ENCODE measurements at places on chromosomes 2 and 18. TPM values are rescaled to one million over a fixed set of nuclear protein-coding genes. Genes with fewer than 3 reads are reported as not detected.

DNA sequence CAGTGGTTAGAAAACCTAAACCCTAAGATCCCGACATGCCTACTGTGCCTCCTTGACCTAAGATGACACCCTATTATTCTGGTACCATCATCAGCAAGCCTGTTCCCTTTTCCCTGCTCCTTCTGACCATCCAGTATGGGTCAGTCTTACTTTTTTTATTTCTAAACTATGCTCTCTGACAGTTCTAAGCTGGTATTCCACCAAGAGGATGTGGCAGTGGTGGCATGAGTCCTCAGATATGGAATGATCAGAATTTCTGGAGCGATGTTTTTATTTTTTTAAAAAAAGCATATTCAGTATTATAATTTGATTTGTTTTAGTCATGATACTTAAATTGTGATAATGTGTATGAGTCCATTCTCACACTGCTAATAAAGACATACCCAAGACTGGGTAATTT, 145.9 kb upstream of the LHCGR start:
- DNase-seq = no peak

- no peak for DNase-seq
Observed at GRCh38 chr2:143345887-143346787, 216.9 kb downstream of the ARHGAP15 start.

DNA sequence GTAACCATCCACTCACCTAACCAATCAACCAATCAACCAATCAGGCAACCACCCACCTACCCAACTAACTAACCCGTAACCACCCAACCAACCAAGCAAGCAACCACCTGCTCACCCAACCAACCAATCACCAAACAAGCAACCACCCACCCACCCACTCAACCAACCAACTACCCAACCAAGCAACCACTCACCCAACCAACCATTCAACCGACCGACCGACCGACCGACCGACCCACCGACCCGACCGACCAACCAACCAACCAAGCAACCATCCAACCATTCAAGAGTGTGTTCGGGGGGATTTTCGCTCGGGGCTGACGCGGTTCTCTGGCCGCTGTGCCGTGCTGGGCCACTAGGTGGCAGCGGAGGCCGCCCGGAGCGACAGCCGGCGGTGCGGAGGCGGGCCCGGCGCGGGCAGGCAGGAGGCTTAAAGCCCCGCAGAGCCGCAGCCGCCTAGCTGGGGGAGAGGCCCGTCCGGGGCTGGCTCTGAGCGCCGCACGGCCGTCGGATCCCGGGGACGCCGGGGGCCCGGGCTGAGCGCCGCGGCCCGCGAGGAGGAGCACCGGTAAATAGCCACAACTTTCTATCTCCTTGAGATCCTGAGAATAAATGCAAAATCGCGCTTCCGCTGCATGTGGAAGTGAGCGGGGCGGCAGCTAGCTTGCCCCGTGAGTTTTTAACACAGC, at the start of gene MC5R:
Gene MC5R, plus strand, starts transcription at position 443 of the 689 bp plus-strand sequence. CDS start 1,617 bp downstream, outside the sequence.
- DNase-seq = peak; percentile 61

- DNase-seq = no peak
Observed at GRCh38 chr18:45619826-45620201, 4.5 kb downstream of the SLC14A2 start.

- no peak for DNase-seq
Observed at GRCh38 chr18:5571666-5572065, 27.9 kb upstream of the EPB41L3 start.

DNA sequence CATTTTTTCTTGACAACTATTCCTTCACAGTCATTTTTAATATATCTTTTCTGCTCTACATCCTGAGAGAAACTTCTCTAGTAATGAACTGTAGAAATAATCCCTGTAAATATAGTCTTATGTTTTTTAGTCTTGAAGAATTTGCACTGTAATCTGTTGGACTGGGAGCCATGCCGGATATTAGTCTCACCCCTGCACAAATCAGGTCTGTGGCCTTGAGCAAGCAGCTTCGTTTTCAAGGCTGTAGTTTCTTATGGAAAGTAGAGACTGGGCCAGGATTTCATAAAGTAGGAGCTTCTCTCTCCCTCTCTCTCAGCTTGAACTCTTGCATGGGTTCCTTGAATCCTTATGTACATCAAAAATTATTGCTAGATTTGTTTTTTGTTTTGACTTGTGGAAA, 8.7 kb downstream of the FARP2 start:
- no peak for DNase-seq

DNA sequence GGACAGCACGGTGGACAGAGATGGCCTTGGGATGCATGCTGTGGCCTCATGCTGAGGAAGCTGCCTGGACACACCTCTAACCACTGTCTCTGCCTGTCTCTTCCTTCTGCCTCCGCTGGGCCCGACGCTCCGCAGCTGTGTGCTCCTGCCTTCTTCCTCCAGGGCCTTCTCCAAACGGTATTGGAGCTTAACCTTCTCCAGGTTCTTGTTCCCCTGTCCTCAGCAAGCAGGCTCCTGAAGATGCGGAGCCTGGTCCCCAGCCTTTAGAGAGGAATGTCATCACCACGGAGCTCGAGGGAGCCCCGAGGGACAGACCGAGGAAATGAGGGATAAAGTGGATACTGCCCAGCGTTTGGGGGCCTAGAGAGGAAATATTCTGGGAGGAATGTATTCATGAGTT, 155.1 kb downstream of the DYSF start:
- no peak for DNase-seq

DNA sequence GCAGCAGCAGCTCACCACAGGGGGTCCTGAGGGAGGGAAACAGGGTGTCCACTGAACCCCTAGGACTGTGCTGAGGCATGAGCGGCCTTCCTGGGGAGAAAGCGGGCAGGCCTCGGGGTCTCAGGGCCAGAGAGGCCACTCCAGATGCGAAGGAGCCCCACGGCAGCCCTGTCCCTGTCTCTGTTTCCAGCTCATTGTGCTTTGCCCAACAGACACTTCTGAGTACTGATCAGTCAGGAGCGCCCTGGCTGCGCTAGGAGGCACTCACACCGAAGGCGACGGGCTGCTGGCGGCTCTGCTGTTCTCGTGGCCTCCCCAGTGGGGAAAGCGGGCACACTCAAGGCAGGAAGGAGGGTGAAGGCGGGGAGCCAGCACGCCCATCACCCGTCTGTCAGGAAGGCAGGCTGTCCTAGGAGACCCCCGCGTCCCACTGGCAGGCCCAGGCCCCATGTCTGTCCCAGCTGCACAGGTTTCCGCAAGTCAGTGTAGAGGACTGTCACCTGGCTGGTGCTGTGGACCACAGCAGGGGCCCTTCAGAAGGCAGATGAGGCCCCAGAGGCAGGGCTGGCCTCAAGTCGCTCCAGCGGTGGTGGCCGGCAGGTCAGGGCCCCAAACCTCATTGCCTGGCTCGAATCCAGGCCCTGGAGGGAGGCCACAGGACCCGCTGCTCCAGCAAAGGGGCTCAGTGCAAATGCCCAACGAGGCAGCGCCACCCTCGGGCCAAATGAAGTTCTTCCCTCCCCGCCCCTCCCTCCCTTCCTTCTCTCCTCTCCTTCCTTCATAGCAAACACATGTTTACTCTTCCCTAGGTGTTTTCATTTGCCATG, 6.8 kb downstream of the ESPNL start:
- no peak for DNase-seq

DNA sequence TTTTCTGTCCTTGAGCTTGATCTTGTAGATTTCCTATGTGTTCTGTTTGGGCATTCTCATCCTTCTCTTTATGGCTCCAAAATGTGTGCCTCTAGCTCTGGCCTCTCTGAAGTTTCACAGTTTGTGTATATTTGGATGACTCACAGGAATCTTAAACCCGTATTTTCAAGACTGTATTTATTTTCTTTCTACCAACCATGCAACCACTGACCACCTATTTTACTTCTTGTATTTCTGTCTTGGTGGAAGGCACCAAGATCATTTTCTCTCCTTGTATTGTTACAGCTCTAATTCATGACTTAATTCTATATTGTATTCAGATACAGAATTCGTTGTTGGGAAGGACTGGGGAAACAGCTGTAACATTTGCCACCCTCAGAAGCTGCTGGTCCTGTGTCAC, 39.5 kb downstream of the ACSL3 start:
- no peak for DNase-seq

GRCh38 chr2:9114458-9114857, 92.2 kb upstream of the ASAP2 start:
- DNase-seq = no peak

DNA sequence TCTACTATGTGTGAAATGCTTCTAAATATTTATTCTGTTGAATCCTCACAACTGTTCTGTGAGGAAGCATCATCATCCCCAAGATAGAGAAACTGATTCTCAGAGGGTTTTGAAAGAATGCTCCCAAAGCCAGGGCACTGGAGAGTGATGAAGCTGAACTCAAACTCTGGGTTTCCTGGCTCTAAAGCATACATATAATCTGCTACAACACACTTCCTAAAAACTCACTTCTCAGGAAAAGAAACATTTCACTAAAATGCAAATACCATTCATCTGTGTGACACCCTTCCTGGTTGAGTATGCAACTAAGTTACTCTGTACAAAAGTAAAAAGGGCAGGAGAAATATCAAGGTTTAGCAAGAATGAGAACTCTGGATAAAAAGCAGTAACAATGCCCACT, 58.6 kb downstream of the GRB14 start:
- DNase-seq = no peak

GRCh38 chr2:152200101-152200500, 24.5 kb upstream of the STAM2 start:
- DNase-seq = no peak

DNA sequence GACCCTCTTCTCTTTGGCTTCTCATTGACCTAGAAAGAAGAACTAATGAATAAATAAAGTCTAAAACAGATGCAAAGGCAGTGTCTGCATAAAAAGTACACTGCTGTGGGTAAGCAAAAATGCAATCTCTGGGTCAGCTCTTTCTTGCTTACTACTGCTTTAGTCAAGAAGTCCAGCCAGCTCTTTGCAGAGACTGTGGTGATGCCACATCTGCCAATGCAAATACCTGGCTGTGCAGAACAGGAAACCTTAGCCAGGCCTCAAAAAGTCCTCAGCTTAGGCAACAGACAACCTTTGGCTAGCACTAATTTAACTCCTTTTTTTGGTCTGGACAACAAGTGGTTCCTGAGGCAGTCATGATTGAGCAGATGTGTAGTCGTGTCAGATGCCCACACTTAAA, 73.6 kb upstream of the RND3 start:
- DNase-seq = no peak

- DNase-seq = no peak
Observed at GRCh38 chr2:10732924-10733565, 11.6 kb downstream of the ATP6V1C2 start.

DNA sequence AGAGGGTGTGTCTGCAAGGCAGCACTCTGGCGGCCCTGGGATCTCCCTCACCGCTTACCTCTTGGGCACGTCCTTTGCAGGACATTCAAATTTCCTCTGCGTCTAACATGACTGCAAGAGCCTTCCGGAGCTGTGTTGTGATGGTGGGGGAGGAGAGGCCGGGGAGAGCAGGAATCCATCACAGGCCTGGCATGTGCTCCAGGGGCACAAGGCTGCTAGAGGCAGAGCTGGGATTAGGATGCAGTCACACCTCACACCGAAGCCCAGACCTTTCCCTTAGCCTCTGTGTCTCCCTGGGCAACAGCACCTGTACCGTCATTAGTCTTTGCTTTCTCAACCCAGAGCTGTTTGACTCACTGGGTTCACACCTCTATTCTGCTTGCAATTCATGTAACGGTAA, 111.3 kb downstream of the CMPK2 start:
- DNase-seq = no peak

- DNase-seq = no peak
Observed at GRCh38 chr2:236089271-236090026, 78.7 kb downstream of the GBX2 start.

GRCh38 chr2:17538022-17538843, 2.3 kb upstream of the VSNL1 start:
- no peak for DNase-seq

- DNase-seq = no peak
Observed at GRCh38 chr2:97924194-97924593, 71.6 kb downstream of the TMEM131 start.

The SUCLG1 gene
- 292 TPM for total RNA-seq

The EPHA4 gene
- 40.6 TPM for total RNA-seq

The C18orf54 gene
- total RNA-seq = 1.4 TPM

The HRH4 gene
- total RNA-seq = 0.33 TPM

The VSNL1 gene
- 15.8 TPM for total RNA-seq

The G6PC2 gene
- total RNA-seq = not detected

The SMC6 gene
- 13.3 TPM for total RNA-seq

The MLPH gene
- 73.5 TPM for total RNA-seq

The ANKAR gene
- 9.9 TPM for total RNA-seq

The RAB17 gene
- total RNA-seq = 4.5 TPM

The EVA1A gene
- total RNA-seq = 0.41 TPM

The ALK gene
- total RNA-seq = 0.14 TPM

The RNU2-63P gene
- total RNA-seq = not detected
